ENCODE measurements at places on chromosomes 13 and 19. TPM values are rescaled to one million over a fixed set of nuclear protein-coding genes. Genes with fewer than 3 reads are reported as not detected.

- no peaks in the 10 kb centered on the region for H3K4me1 ChIP-seq
- H3K27ac ChIP-seq: no peak overlapping the region
- H3K27me3 ChIP-seq: peaks cover 7% of the 10 kb centered on the region
- peaks cover 56% of the 10 kb centered on the region for H3K36me3 ChIP-seq
- H3K4me3 ChIP-seq: no peak overlapping the region
These were observed 61.7 kb downstream of the SPRYD7 start for GRCh38 chr13:49874430-49874829.

DNA sequence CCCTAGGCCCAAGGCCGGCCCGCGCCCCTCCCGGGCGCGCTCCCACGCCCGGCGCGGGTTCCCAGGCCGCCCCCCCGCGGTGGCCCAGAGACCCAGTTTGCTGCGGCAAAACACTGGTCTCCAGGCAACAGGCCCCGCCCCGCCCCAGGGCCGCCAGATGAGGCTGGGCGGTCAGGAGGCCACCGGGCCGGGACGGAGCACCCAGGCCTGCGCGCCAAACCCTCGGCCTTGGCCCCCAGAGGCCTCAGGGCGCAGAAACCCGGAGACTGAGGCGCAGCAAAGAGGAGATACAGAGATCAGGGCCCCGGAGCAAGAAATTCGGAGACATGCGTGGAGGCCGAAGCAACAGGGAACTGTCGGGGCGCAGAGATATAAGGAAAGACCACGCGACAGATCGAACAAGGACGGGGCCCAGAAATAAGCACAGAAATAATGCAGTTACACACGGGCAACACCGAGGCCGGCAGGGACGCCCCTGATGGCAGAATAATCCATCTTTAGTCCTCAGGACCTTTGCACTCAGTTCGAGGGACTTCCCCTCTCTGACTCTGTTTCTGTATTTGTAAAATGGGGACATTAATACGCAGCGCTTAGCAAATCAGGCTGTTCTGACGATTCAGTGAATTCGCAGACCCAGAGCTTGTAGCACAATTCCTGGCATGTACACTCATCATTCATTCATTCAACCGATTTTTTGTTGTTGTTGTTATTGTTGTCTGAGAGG, 20.8 kb upstream of the ERCC1 start:
- peaks cover 35% of the 10 kb centered on the region for H3K4me1 ChIP-seq
- H3K36me3 ChIP-seq: no peaks in the 10 kb centered on the region
- peak overlapping the region; percentile 73 for H3K4me3 ChIP-seq

DNA sequence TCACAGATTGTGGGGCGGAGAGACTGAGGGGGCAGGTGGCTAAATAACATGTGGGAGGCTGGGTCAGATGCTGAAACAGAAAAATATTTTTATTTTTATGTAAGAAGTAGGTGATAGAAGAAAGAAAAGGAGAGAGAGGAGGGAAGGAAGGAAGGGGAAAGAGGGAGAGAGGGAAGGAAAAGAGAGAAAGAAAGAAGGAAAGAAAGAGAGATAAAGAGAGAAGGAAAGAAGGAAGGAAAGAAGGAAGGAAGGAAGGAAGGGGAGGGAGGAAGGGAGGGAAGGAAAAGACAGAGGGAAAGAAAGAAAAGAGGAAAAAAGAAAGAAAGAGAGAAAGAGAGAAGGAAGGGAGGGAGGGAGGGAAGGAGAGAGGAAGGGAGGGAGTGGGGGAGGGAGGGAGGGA, 224.9 kb downstream of the UQCRFS1 start:
- H3K36me3 ChIP-seq: peaks cover 7% of the 10 kb centered on the region
- peaks cover 23% of the 10 kb centered on the region for H3K4me1 ChIP-seq
- no peak overlapping the region for H3K27ac ChIP-seq
- no peak for DNase-seq
- H3K4me3 ChIP-seq: no peak overlapping the region

Gene PRR36
- total RNA-seq: 31.0 TPM

Gene DIAPH3
- 20.6 TPM for total RNA-seq

Gene NRTN
- 4.9 TPM for total RNA-seq

Measured in WTC11 (cell line).